Stimulated activated CD8-positive, alpha-beta memory T cell treated with anti-CD3 and anti-CD28 coated beads, Interleukin-7, amount 100 ng/mL, for 48 hours (primary cell): ENCODE measurements at places on chromosomes 6 and 20.

DNA sequence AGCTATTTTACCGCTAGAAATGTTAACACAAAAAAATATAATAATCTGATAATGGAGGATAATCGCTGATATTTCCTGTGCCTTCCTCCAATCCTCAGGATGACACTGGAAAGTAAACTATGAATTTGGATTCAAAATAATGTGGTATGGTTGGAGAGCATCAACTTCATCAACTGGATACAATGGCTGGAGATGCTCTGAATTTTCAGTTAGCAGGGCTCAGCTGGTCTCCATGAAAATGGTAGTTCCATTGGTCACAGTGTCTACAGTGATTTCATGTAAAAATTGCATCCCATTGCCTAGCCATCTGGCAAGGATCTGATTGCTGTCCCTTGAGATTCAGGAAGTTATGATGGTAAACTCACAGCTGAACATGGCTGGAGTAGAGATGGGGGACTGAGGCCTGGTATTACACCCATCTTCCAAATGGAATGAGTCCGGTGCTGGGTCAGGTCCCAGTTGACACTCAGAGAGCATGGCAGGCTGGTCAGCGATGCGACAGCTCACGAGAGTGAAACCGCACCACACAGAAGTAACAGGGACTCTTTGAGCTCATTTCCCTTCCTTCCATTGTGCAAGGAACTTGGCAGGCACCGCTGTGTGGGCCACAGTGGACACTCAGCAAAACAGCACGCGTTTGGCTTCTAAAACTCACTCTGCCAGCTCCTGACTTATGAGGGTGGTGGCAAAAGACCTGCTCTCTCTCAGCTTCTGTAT lies 142.4 kb upstream of the TNFAIP3 start:
- no peak for DNase-seq

GRCh38 chr6:109332748-109333147 lies 49.5 kb downstream of the CD164 start:
- no peak for DNase-seq

DNA sequence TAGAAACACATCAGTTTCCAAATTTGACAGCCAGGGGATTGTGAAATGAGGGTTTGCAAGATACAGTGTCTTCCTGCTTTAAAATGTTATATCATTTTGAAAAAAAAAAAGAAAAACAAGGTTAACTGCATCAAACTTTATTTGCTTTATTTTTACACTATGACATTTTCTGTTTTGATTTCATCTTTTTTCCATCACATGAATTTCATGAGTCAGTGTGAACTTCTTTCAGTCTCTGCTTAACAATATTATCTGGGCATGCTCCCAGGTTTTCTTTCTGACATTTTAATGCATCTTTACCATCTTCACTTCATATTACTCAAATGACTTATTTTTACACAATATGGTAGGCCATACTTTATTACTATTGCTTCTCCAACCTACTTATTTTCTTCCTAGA lies 1.9 kb downstream of the NCOA7 start:
- no peak for DNase-seq

GRCh38 chr6:30325873-30326525 lies 728 bp upstream of the TRIM39 start:
- DNase-seq = peak; percentile 68

DNA sequence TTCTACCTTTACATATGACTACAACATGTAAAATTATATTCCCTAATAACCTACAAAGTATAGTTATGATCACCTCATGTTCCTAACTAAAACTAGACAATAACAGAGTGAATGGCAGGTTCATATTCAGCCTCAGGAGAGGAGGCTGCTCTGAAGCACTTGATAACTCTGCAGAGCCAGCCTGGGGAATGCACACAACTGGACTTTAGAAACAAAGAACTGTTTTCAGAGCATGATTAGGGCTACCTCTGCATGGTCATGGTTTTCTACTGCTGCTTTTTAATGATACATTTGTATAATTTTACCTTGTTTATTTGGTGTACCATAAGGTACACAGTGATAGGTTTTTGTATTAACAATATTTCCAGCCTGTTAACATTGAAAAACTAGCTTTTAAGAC lies 50.3 kb downstream of the TRPC4AP start:
- DNase-seq = no peak

DNA sequence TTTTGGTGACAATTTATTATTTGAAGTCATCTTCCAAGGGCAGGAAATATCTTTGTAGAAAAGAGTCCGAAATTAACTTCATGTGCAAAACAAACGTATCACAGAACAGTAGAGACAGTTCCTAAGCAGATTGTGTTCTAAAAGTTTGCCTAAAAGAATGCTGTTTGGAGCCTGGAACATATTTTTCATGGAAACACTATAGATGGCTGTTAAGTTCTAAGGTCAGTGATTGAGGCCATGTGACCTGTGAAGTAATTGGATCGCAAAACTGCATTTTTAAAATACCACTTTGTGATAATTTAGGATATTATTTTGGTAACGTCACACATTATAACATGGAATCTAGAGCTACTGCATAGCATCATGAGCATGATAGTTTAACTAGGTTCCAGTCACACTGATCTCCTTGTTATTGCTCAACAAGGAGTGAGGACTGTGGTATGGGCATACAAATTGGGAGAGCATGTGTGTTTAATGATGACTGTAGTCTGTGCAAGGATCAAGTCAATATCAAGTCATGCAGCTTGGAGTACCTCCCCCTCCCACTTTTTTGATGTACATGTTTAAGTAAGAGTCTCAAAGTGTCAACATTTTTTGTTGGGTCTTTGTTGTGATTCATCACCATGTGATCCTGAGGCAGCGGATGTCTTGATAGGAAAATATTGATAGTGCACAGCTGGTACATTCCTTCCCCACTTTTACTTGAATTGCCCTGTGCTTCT lies 609.3 kb upstream of the CITED2 start:
- no peak for DNase-seq

DNA sequence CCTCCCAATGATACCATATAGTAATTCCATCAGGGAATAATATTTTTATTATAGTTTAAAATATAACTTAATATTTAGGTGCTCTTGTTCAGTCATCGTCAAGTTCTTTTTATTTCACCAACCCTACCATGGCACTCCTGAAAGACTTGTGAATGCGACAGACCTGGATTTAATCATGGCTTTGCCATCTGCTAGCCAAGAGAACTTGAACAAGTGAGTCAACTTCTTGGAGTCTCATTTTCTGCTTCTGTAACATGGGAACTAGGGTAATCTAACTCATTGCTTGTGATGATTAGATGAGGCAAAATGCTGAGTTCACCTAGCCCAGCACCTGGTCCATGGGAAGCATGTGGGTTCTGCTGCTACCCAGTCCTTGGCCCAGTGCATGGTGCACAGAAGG lies 62.9 kb downstream of the ESR1 start:
- DNase-seq = no peak

DNA sequence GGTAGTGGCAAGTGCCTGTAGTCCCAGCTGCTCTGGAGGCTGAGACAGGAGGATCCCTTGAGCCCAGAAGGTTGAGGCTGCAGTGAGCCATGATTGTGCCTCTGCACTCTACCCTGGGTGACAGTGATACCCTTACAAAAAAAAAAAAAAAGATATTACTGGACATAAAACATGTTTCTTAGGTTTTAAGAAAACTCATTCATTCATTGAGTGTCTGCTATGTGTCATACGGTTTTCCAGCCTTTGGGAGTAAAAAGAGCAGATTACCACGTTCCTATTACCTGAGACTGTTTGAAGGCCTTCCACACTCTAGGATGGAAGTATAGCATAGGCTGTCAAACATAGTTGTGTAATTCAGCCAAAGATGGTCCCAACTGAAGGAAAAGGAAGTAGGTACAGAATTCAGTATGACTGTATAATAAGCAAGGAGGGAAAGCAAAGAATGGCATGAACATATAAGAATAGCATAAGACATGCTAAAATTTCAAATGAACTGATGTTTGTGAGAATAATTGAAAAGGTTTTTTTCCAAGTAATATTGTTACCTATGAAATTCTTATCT lies 22.0 kb downstream of the STXBP5 start:
- DNase-seq = no peak

DNA sequence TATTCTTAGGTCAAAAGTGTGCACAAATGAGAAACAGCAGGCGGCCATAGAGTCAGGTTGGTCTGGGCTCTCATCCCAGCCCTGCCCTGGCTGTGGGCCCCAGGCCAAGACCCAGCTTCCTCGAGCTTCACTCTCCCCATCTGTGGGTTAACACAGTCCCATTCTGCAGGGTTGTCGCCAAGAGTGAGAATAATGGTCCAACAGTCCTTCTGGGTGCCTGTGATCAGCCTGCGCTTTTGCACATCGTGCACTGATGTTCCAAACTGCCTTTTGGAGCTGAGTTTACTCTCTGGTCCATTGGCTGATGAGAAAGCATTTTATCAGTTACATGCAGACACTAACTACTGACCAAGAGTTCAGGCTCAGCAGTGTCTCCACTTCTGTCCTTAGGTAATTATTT lies 82.6 kb downstream of the INSM1 start:
- no peak for DNase-seq

DNA sequence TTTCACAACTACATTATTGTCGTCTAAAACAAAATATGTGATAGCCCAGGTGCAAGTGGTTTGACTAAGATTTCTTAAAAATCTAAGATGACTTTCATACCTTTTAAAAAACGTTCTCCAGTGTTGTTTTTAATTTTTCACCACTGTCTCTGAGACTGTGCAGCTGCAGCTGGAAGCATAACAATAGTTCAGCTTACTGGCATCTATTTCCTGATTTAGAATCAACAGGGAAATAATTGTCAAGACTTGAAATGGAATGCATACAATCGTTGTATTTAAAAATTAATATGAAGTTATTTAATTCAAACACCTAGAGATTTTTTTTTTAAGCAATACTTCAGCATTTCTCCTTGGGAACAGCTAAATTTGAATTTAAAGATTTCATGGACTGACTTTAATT lies 982.0 kb upstream of the EPHA7 start:
- DNase-seq = no peak

DNA sequence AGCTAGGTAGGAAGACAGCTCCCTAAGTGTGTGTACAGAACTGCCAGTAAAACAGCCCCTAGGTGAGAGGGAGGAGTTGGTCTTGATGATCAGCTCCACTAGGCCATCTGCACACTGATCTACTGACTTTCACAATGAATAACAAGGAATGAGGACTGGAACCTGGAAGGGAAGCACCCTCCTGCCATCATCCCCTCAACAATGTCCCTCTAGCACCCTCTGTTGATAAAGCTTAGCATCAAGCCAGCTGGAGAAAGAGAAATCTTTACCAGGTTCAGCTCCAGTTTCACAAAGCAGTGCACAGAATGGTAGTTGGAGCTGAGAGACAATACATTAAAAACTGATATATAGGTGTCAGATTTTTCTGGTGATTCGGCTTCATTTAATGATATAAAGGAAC lies 57.2 kb upstream of the IRAK1BP1 start:
- DNase-seq = no peak

GRCh38 chr20:57790176-57790575 lies 80.4 kb upstream of the PMEPA1 start:
- no peak for DNase-seq

GRCh38 chr20:5980720-5981538 lies 30.5 kb downstream of the MCM8 start:
- DNase-seq = no peak

DNA sequence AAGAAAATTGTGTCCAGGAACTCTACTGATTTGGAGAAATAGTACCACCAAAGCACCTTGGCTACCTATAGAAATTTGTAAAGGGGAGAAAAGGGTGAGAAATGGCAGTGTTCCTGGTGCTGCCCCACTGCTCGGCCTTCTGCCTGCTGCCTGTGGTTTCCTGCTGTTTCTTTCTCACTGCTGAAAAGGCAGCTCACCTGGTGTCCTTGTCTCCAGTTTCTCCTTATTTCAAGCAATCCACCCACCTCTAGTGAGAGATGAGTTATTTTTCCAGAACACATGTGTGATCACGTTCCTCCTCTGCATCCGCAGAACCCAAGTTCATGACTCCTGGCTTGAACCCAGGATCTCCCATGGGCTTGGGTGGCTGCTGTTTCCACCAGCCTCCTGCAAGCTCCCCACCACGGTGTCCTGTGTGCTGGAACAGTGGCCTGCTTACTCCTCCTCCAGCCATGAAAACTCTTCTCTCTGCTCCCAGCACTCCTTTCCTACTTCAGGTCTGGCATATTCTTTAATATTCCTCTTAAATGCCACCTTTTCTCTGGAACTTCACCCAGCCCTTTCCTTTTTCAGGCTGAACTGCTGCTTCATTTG lies 48.9 kb downstream of the ELOVL2 start:
- no peak for DNase-seq

DNA sequence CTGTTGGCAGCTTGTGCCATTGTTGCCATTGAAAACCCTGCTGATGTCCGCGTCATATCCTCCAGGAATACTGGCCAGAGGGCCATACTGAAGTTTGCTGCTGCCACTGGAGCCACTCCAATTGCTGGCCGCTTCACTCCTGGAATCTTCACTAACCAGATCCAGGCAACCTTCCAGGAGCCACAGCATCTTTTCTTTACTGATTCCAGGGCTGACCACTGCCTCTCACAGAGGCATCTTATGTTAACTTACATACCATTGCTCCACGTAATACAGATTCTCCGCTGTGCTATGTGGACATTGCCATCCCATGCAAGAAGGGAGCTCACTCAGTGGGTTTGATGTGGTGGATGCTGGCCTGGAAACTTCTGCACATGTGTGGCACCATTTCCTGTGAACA lies 221.8 kb upstream of the FAM83B start:
- no peak for DNase-seq

GRCh38 chr6:103783329-103783728 lies 1076.4 kb downstream of the HACE1 start:
- DNase-seq = no peak

- DNase-seq = no peak
Measured at GRCh38 chr6:25960734-25961133, 1.9 kb upstream of the TRIM38 start.

- no peak for DNase-seq
Measured at GRCh38 chr6:74976701-74977100, 229.2 kb downstream of the COL12A1 start.

DNA sequence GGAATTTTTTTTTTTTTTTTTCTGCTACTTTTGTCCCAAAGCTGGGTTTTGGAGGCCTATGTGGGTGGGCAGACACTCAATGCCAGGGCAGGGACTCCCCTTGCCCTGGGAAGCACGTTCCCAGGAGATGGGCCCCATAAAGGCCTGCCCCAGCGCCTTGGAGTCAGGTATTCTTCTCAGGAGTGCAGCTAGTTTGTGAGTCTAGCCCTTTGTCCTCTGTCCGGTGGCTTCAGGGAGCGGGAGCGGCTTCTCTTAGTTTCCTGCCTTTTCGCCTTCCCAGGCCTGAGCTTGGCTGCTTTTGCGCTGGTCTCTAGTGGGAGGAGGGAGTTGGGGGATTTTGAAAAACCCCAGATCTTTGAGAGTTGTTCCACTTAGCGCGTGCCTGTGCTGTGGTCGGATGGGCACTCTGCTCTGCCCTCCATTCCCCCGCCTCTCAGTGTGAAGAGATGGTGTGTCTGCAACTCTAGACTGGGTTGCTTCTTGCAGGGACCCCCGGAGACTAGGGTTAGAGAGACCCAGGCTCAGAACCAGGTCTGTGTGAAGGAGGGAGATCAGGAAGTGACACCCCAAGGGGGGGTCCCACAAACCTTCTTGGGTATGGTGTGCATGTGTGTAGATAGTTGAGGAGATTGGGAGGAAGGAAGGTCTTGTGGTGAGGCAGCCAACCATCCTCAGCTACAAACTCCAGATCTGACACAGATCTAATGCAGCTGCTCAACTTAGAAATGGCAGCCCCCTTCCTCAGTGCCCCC lies 1.3 kb downstream of the PLCG1 start:
- DNase-seq = no peak
